ENCODE measurements at places on chromosomes 1 and 21. TPM values are rescaled to one million over a fixed set of nuclear protein-coding genes. Genes with fewer than 3 reads are reported as not detected.

The CHIA gene
- total RNA-seq = not detected

The ZBTB8B gene
- 0.50 TPM for total RNA-seq

The VPS26C gene
- 48.1 TPM for total RNA-seq

The PSMB2 gene
- 46.8 TPM for total RNA-seq

The FCRL4 gene
- total RNA-seq = 0.12 TPM

The ABCG1 gene
- total RNA-seq = 4.6 TPM

The PIGK gene
- 17.4 TPM for total RNA-seq

The ATP1A4 gene
- total RNA-seq = 13.3 TPM

The KPRP gene
- not detected for total RNA-seq

The SHC1 gene
- total RNA-seq = 47.9 TPM

The S100A7 gene
- total RNA-seq = not detected

The NBPF6 gene
- total RNA-seq = 1.8 TPM

The TEKT2 gene
- total RNA-seq = 65.0 TPM

DNA sequence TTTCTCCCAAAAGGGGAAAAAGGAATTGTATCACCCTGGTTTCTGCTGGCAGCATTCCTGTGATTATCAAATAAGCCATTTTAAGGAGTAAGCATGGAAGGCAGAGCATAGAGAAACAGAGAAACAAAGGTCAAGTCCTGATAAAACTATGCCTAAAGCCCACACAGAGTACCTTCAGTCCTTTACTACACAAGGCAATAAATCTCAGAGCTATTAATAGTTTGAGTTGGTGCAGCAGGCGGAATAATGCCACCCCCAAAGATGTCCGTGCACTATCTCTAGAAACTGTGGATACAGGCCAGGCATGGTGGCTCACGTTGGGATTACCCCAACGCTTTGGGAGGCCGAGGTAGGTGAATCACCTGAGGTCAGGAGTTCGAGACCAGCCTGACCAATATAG, 58.1 kb upstream of the ZBTB40 start:
- H3K27ac ChIP-seq = no peak overlapping the region
- H3K27me3 ChIP-seq = no peaks in the 10 kb centered on the region
- H3K4me1 ChIP-seq = no peaks in the 10 kb centered on the region
- no peaks in the 10 kb centered on the region for H3K36me3 ChIP-seq
- H3K4me3 ChIP-seq = no peak overlapping the region
- DNase-seq = no peak

GRCh38 chr21:36254106-36254941, 65.7 kb upstream of the MORC3 start:
- H3K4me1 ChIP-seq = no peaks in the 10 kb centered on the region
- H3K27me3 ChIP-seq = no peaks in the 10 kb centered on the region
- no peak overlapping the region for H3K4me3 ChIP-seq
- no peaks in the 10 kb centered on the region for H3K36me3 ChIP-seq
- H3K27ac ChIP-seq = no peak overlapping the region

- no peaks in the 10 kb centered on the region for H3K4me1 ChIP-seq
- H3K4me3 ChIP-seq = no peak overlapping the region
Measured at GRCh38 chr1:157628773-157629172, 30.9 kb upstream of the FCRL4 start.

GRCh38 chr21:28234326-28234725, 758.4 kb downstream of the LTN1 start:
- peaks cover 10% of the 10 kb centered on the region for H3K4me1 ChIP-seq
- no peak for DNase-seq
- no peaks in the 10 kb centered on the region for H3K27me3 ChIP-seq
- no peak overlapping the region for H3K4me3 ChIP-seq
- H3K36me3 ChIP-seq = no peaks in the 10 kb centered on the region
- H3K27ac ChIP-seq = no peak overlapping the region

GRCh38 chr21:42257091-42257765, 38.3 kb downstream of the ABCG1 start:
- H3K4me1 ChIP-seq = peaks cover 6% of the 10 kb centered on the region
- peak; percentile 52 for DNase-seq
- H3K27ac ChIP-seq = no peak overlapping the region
- H3K27me3 ChIP-seq = no peaks in the 10 kb centered on the region

DNA sequence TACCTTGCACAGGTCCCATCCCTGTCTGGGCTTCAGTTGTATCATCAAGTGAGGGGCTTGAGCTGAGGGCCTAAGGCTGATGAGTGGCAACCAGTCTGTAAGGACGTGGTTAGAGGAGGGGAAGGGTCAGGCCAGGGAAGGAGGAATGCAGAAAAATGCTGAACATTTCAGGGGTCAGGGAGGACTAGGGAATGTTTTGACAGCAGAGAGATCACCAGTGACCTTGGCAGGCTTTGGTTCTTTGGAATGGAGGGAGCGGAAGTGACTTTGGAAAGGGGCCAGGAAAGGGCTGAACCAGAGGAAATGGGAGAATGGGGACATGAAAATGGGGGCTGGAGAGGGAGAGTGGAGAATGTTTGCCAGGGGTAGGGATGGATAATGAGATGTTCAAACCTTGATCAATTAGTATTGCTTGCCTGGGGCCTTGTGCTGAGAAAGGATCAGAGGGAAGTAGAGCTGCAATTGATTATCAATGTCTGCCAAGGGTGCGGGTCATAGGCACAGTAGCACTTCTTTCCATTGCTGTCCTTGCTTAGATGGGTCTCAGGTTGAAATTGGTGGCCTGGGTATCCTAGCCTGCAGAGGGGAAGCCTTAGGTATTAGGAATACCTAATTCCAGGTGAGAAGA, 7.4 kb downstream of the LDLRAP1 start:
- H3K27ac ChIP-seq = no peak overlapping the region
- no peaks in the 10 kb centered on the region for H3K27me3 ChIP-seq
- no peak for DNase-seq
- no peaks in the 10 kb centered on the region for H3K36me3 ChIP-seq
- no peak overlapping the region for H3K4me3 ChIP-seq
- H3K4me1 ChIP-seq = peaks cover 27% of the 10 kb centered on the region

- H3K27me3 ChIP-seq = no peaks in the 10 kb centered on the region
- no peaks in the 10 kb centered on the region for H3K4me1 ChIP-seq
- H3K36me3 ChIP-seq = no peaks in the 10 kb centered on the region
Measured at GRCh38 chr1:90412563-90412962, 304.5 kb downstream of the BARHL2 start.

GRCh38 chr1:9630331-9631111, 21.0 kb upstream of the PIK3CD start:
- no peak overlapping the region for H3K27ac ChIP-seq
- no peak for DNase-seq
- no peaks in the 10 kb centered on the region for H3K36me3 ChIP-seq
- peaks cover 3% of the 10 kb centered on the region for H3K4me1 ChIP-seq
- H3K4me3 ChIP-seq = no peak overlapping the region

DNA sequence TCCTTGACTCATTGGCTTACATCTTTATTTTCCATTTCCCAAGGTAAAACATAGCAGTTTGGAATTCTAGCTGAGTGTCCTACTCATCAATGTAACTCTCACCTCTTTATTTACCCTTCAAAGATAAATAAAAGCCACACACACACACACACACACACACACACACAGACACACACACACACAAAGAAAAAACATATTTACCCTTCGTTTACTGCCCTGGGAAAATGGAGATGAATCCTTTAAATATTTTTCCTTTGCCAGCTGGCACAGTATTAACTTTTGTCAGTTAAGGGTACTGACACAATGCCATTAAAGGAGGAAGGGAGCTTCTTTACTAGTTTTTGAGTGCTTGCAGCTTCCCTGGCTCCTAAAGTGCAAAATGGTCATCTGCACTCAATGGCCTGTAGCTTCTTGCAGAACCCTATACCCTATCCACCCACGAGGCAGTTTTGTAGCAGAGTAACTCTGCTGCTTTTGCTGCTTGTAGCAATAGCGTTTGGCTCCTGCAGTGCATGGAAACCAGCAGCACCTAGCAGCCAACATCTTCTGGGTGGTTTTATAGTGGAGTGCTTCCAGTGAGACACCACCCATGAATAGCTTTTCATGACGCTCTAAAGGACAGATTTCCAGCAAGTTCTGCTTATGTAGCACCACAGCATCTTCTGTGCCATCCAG, 103.7 kb downstream of the HS2ST1 start:
- no peak overlapping the region for H3K27ac ChIP-seq
- no peak overlapping the region for H3K4me3 ChIP-seq
- DNase-seq = no peak
- H3K27me3 ChIP-seq = no peaks in the 10 kb centered on the region
- H3K4me1 ChIP-seq = no peaks in the 10 kb centered on the region

DNA sequence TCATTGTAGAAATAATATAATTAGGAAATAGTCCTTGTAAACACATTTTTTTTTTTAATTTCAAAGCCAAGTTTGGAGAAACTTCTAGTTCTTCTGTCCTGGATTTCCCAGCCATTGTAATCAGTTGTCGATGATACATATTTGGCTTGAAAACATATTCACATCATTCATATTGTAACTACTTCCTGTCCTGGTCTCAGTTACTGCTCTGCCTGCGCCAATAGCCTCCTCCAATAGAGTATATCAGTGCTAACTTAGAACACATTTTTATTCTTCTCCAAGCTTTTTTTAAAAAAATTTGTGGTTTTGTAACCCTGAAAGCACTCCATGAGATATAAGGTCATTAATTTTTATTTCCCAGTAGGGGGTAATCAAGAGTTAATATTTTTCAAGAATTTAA, 46.1 kb upstream of the FMO2 start:
- no peak overlapping the region for H3K27ac ChIP-seq
- no peaks in the 10 kb centered on the region for H3K36me3 ChIP-seq
- no peak overlapping the region for H3K4me3 ChIP-seq
- DNase-seq = no peak
- peaks cover 11% of the 10 kb centered on the region for H3K4me1 ChIP-seq

DNA sequence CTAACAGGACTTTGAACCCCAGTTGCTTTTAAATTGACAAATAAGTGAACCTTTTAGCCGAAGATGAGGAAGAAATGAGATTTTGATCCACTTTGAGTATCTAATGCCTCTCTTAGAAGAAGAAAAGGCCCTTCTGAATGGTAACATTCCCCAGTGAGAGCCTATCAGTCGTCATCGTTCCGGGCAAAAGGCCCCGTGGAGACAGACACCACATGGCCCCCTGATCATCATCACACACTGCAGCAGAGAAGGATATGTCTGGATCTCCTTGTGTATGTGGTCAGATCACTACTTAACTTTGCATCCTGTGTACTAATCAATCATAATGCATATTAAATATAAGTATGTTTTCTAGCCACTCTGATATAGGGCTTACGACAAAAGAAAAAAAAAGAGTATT, 87.3 kb upstream of the SMYD2 start:
- H3K36me3 ChIP-seq = no peaks in the 10 kb centered on the region
- H3K4me3 ChIP-seq = no peak overlapping the region
- no peaks in the 10 kb centered on the region for H3K27me3 ChIP-seq
- no peak for DNase-seq
- peaks cover 11% of the 10 kb centered on the region for H3K4me1 ChIP-seq

DNA sequence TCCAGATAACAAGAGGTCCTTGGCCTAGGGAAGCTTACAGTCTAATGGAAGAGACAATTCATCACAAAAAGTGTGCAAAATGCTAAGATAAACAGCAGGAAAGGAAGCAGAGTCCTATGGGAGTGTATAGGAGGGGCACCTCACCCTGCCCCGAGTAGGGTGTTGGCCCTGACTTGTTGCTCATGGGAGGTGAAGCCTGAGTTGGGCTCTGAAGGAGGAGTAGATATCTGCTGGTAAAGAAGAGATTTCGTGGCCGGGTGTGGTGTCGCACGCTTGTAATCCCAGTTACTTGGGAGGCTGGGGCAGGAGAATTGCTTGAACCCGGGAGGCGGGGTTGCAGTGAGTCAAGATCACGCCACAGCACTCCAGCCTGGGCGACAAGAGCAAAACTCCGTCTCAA, 18.6 kb upstream of the GPR37L1 start:
- DNase-seq = no peak
- H3K4me1 ChIP-seq = peaks cover 26% of the 10 kb centered on the region
- no peaks in the 10 kb centered on the region for H3K36me3 ChIP-seq
- H3K27me3 ChIP-seq = no peaks in the 10 kb centered on the region
- no peak overlapping the region for H3K27ac ChIP-seq

- H3K4me3 ChIP-seq = no peak overlapping the region
- H3K27ac ChIP-seq = no peak overlapping the region
- H3K27me3 ChIP-seq = no peaks in the 10 kb centered on the region
- no peak for DNase-seq
Measured at GRCh38 chr1:24572301-24572700, 16.4 kb downstream of the NCMAP start.

- H3K36me3 ChIP-seq = no peaks in the 10 kb centered on the region
- no peak overlapping the region for H3K4me3 ChIP-seq
- no peaks in the 10 kb centered on the region for H3K27me3 ChIP-seq
- H3K4me1 ChIP-seq = no peaks in the 10 kb centered on the region
- DNase-seq = no peak
Measured at GRCh38 chr21:17709266-17709611, 96.5 kb upstream of the BTG3 start.

- peak overlapping the region; percentile 97 for H3K4me3 ChIP-seq
- H3K4me1 ChIP-seq = peaks cover 10% of the 10 kb centered on the region
- H3K36me3 ChIP-seq = no peaks in the 10 kb centered on the region
- DNase-seq = no peak
- H3K27me3 ChIP-seq = no peaks in the 10 kb centered on the region
Measured at GRCh38 chr1:154628121-154628405, 20.1 kb upstream of the ADAR start.

DNA sequence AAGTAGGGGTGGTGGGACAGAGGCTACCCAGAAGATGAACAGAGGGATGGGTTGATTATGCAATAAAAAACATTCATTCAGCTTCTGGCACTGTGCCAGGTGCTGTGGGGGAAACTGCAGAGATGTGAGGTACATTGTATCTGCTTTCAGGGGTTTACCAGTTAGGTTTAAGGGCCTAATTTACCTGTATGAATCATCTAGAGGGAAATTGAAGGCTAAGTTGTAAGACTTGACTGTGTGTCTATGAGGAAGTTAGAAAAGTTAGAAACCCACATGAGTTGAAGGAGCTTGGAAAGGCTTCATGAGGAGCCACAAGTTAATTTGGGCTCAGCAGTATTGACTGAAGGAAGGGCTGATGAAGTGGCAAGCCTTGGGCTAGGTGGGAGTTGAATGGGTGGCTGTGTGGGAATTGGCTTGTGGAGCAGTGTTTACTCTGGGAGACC, 36.7 kb upstream of the APOBEC4 start:
- no peaks in the 10 kb centered on the region for H3K36me3 ChIP-seq
- no peaks in the 10 kb centered on the region for H3K4me1 ChIP-seq
- H3K27me3 ChIP-seq = no peaks in the 10 kb centered on the region
- H3K27ac ChIP-seq = no peak overlapping the region

GRCh38 chr1:200365897-200366426, 43.9 kb downstream of the ZNF281 start:
- no peaks in the 10 kb centered on the region for H3K4me1 ChIP-seq
- H3K4me3 ChIP-seq = no peak overlapping the region
- DNase-seq = no peak
- H3K27ac ChIP-seq = no peak overlapping the region
- H3K36me3 ChIP-seq = no peaks in the 10 kb centered on the region

DNA sequence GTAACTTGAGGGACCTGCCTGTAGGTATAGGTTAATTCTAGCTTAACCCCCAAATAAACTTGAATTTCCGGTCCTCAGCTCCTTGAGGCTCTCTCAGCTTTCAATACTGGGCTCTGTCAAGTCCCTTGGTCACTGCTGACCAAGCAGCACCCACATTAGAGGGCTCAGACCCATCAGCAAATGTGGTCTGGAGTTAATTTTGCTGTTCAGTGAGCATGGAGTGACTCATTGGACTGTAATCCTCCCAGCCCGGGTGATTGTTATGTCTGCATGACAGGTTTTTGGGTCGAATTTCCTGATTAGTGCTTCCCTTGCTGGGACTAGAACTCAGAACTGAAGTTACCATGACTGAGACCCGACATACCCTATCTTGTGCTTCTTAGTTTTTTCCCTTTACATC, 130.6 kb downstream of the URB2 start:
- H3K27ac ChIP-seq = no peak overlapping the region
- H3K36me3 ChIP-seq = no peaks in the 10 kb centered on the region
- H3K4me1 ChIP-seq = no peaks in the 10 kb centered on the region
- no peaks in the 10 kb centered on the region for H3K27me3 ChIP-seq
- H3K4me3 ChIP-seq = no peak overlapping the region
- DNase-seq = no peak
